ENCODE measurements at places on chromosomes 12 and 14. TPM values are rescaled to one million over a fixed set of nuclear protein-coding genes. Genes with fewer than 3 reads are reported as not detected.

DNA sequence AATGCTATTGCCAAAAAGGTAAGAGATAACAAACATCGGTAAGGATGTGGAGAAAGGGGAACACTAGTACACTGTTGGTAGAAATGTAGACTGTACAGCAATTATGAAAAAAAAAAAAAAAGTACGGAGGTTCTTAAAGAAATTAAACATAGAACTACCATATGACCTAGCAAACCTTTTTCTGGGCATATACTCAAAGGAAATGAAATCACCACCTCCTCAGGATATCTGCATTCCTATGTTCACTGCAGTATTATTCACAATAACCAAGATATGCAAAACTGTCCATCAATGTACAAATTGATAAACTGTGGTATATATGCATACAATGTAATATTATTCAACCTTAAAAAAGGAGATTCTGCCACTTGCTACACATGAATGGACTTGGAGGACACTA, 60.7 kb downstream of the INSM2 start:
- DNase-seq, result no peak

DNA sequence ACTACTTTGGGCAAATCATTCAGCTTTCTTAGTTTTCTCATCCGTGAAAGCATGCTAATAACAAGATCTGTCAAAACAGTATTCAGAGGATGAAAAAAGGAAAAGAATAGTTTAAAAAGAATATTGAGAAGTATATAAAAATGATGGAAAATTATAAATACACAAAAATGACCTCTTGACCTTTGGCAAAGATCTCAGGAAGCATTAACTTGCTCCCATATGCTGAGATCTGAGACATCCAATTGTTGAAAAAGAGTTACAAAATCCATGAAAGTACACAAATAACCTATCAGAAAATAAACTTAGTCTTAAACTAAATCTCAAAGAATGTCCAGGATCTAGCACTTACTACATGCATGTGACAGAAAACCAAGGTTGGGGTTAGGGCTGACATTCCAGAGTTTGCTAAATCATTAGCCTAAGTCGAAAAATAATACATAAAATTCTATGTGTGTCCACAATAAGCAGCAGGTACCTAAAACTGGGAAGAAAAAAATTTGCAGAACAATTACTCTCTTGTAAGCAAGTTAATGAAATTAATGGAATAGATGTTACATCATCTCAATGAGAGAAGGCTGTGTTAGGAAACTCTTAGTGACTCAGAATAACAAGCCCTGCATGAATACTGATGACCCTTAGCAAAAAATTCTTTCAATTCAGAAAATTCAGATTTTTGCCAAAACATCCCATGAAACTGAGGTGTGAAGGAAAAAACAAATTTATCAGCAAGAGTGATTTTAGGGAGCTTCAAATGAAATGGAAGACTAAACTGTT, 3.4 kb downstream of the PAH start:
- DNase-seq, result no peak

GRCh38 chr12:50441763-50442162, 41.1 kb downstream of the LARP4 start:
- DNase-seq, result no peak

GRCh38 chr14:105466531-105467248, 7.9 kb upstream of the CRIP2 start:
- peak; percentile 92 for DNase-seq

GRCh38 chr12:24738441-24738840, 210.5 kb downstream of the BCAT1 start:
- no peak for DNase-seq

GRCh38 chr14:23513005-23513817, 38.4 kb downstream of the ZFHX2 start:
- DNase-seq, result peak; percentile 19

DNA sequence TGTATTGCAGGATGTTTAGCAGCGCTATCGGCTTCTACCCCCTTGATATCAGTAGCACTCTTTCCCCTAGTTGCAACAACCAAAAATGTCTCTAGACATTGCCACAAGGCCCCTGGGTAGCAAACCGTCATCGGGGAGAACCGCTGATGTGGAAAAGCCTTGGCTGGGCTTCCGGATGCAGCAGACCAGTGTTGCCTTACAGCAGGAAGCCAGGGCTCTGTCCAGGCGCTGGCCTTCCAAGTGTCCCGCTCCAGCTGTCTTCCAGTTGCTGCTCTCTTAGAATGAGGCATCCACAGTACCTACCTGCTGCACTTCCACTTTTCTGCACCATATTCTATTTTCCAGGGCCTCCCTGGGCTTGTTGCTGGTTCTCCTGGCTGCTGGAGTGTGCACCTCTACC, 22.6 kb upstream of the SLC10A1 start:
- no peak for DNase-seq

DNA sequence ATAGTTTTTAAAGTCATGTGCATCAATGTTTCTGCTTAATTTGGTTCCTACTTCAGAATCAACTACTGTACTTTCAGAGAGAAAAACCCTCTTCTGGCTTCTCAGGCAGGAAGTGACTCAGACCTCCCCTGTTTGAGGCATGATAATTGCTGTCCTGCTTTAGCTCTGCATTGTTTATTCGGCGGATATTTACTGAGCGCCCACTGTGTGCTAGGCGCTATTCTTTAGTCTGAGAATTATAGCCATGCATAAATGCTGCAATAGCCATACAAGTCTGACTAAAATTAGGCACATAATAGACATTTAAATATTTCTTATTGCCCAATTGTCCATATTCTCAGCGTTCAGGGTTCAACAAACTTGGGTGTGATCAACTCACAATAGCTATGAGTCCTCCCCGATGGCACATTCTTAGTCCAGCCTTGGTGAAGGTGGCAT, 6.1 kb upstream of the AMIGO2 start:
- no peak for DNase-seq

GRCh38 chr14:91269076-91269991, 24.8 kb upstream of the GPR68 start:
- DNase-seq, result peak; percentile 52

GRCh38 chr14:102255401-102256190, 49.4 kb downstream of the MOK start:
- no peak for DNase-seq

- peak; percentile 54 for DNase-seq
These were observed 47.0 kb upstream of the SLC2A13 start for GRCh38 chr12:40152783-40153383.

DNA sequence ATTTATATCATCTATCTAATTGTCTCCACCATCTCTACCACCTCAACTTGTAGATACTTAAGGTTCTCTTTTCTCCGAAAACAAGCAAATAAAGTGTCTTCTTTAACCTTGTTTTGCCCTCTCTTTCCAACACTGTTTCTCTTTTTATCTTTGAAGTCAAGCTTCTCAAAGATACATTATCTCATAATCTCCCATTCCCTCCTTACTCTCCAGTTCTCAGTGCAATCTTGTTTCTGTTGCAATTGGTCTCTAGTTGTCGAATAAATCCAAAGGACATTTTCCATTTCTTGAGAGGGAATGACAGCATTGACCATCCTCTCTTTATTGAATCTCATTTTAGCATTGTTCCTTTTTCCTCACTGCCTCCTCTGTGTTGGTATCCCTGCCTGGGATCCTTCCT, 383.3 kb downstream of the SOX5 start:
- DNase-seq, result no peak

- DNase-seq, result no peak
These were observed 158.0 kb downstream of the SLC5A8 start for GRCh38 chr12:101051901-101052550.

DNA sequence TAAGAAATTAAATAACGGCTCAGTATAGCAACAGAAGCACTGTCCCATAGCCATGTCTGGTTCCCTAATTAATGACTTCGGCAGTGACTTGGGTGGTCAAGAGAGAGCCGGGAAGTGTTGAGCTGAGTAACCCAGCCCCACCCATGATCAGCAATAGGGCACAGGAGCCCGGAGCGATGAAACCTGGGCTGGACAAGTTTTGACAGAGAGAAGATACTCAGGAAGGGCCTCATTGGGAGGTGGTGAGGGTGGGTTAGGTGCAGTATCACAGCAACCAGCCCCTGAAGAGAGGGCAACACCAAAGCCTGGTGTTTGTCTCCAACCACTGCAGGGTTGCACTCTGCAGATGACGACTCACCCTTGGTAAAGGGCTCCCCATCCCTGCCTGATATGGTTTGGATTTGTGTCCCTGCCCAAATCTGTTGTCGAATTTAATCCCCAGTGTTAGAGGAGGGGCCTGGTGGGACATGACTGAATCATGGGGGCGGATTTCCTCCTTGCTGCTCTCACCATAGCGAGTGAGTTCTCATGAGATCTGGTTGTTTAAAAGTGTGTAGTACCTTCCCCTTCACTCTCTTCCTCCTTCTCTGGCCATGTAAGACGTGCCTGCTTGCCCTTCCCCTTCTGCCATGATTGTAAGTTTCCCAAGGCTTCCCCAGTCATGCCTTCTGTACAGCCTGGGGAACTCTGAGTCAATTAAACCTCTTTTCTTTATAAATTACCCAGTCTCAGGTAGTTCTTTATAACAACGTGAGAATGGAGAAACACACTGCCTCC, 124.9 kb upstream of the MED13L start:
- no peak for DNase-seq

DNA sequence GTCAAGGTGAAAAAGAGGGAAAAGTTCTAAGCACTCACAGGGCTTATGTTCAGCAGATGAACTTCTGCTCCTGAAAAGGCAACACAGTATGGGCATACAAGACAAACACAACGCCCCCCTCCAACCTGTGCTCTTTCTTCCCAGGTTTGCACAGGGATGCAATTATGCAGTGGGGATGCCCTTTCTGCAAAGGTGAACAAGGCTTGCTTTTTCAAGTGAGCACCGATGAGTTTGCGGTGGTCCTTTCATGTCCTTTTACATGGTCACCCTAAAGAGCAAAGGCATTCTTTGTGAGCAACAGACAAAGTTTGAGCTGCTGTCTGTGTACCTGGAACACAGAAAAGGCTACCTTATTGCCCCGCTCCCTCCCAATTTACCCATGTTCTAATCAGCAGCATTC, 6.7 kb downstream of the KITLG start:
- no peak for DNase-seq

DNA sequence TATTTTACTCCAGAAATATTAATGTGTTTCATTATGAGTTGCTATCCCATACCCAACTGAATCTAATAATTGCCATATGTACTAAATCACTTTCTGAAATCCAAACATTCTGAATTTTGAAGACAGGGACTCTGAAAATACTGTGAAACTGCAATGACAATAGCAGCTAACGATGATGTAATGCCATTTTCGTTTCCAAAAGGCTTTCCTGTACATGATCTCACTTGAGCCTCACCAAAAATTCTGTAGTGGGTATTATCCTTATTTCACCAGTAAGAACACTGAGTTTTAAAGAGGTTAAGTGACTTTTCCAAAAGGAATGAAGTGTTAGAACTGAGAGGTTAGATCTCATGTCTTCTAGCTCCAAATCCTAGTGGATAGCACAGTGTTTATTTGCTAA, 133.3 kb downstream of the FLRT2 start:
- DNase-seq, result no peak

DNA sequence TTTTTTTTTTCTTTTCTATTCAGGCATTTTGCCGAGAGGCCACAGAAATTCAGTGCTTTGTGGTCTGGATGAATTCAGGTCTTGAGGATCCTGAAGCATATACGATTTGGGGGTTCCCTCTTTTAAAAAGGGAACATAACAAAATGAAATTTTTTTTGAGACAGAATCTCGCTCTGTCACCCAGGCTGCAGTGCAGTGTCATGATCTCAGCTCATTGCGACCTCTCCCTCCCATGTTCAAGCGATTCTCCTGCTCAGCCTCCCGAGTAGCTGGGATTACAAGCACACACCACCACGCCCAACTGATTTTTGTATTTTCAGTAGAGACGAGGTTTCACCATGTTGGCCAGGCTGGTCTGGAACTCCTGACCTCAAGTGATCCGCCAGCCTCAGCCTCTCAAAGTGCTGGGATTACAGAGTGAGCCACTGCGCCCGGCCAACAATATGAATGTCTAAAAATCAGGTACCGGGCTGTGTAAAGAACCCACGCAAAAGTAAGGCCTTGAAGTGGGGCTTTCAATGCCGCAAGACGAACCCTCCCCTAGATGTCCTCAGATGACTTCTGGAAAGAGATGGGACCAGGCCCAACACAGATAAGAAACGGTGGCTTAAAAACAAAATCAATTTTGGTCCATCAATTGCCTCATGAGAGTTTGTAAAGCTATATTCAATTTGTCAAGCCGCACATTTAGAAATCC, 30.0 kb downstream of the TESC start:
- peak; percentile 12 for DNase-seq

- no peak for DNase-seq
These were observed 20.0 kb upstream of the SLC16A7 start for GRCh38 chr12:59575826-59576225.

GRCh38 chr12:89319122-89319521, 33.2 kb downstream of the DUSP6 start:
- peak; percentile 35 for DNase-seq

GRCh38 chr14:68257969-68258368, 438.4 kb downstream of the RAD51B start:
- no peak for DNase-seq

GRCh38 chr12:4556735-4557530, 5.1 kb upstream of the DYRK4 start:
- no peak for DNase-seq

GRCh38 chr12:75471902-75472890, 8.4 kb upstream of the GLIPR1 start:
- no peak for DNase-seq

- no peak for DNase-seq
These were observed 252.6 kb upstream of the CCDC196 start for GRCh38 chr14:66233591-66233990.

EID3 gene
- total RNA-seq, result 0.97 TPM

GPR68 gene
- total RNA-seq, result 0.35 TPM

POTEM gene
- total RNA-seq, result not detected

SIVA1 gene
- 65.1 TPM for total RNA-seq

KRT3 gene
- not detected for total RNA-seq

INHBC gene
- not detected for total RNA-seq

ATG101 gene
- total RNA-seq, result 26.5 TPM

LRRC43 gene
- 1.4 TPM for total RNA-seq

Data from left ventricle myocardium superior (tissue), 1 donor.